NCI-H526 treated with DMSO at 0.1 percent for 48 hours (cell line): ENCODE measurements at places on chromosomes 6 and 20.

DNA sequence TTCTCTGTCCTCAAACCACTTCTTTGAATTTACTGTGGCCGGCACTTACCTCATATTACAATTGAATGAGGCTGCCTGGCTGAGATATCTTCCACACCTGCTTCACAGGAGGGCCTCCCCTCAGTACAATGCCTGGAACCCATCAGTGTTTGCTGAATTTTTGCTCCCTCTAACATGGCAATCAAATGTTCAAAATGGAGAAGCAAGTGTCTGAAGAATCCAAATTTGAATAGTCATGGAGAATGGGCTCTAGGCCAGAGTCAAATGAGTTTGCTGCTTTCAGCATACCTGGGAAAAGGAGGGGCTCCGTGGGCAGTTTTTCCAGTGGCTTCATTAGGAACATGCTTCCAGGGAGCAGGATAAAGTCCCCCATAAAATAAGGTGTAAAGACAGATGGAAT lies 564.8 kb downstream of the UTRN start:
- DNase-seq, result no peak

GRCh38 chr6:53391170-53391569 lies 42.4 kb upstream of the ELOVL5 start:
- no peak for DNase-seq

GRCh38 chr6:1865585-1865984 lies 255.9 kb downstream of the FOXC1 start:
- DNase-seq, result peak; percentile 77

GRCh38 chr20:21523895-21524294 lies 10.0 kb upstream of the NKX2-2 start:
- no peak for DNase-seq

DNA sequence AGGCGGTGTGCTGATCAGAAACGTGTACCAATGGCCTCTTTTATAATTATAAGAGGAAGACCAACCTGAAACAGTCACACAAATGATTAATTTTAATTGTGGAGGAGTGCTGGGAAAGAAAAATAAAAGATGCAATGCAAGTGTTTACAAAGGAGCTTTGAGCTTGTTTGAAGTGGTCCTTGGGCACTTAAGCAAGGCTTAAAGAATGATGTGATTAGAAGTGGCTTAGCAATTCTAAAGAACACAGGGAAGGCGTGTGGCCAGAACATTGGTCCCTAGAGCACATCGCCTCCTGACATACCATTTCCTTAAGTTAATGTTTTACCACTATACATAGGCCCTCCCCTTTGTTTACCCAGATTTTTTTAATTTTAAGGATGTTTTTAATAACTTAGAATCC lies 26.1 kb downstream of the PTPN1 start:
- DNase-seq, result no peak

- DNase-seq, result no peak
Measured at GRCh38 chr6:30830438-30830837, 53.9 kb upstream of the DDR1 start.

DNA sequence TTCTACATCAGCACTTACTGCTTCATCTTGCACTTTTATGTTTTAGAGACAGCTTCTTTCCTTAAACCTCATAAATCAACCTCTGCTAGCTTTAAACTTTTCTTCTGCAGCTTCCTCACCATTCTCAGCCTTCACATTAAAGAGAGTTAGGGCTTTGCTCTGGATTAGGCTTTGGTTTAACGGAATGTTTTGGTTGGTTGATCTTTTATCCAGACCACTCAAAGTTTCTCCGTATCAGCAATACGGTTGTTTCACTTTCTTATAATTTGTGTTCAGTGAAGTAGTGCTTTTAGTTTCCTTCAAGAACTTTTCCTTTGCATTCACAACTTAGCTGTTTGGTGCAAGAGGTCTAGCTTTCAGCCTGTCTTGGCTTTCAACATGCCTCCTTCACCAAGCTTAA lies 40.4 kb downstream of the DNAAF9 start:
- no peak for DNase-seq

GRCh38 chr6:163813979-163814493 lies 399.5 kb downstream of the QKI start:
- no peak for DNase-seq

GRCh38 chr6:4665489-4666417 lies 110.5 kb upstream of the CDYL start:
- DNase-seq, result no peak

DNA sequence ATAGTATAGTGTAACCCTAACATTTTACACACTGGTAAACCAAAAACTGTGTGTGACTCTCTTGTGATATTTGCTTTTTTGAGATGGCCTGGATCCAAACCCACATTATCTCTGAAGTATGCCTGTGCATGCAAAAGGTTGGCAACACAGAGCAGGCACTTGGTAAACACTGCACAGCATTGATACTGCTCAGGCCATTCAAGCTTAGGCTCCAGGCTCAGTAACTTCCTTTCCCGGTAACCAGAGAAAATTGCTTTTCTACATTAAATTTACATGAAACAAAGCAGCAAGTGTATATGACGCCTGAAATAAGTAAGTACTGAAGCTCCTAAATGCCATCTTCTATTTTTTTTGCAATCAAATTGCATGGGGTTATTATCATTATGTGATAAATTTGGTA lies 205.7 kb downstream of the EPM2A start:
- DNase-seq, result no peak

DNA sequence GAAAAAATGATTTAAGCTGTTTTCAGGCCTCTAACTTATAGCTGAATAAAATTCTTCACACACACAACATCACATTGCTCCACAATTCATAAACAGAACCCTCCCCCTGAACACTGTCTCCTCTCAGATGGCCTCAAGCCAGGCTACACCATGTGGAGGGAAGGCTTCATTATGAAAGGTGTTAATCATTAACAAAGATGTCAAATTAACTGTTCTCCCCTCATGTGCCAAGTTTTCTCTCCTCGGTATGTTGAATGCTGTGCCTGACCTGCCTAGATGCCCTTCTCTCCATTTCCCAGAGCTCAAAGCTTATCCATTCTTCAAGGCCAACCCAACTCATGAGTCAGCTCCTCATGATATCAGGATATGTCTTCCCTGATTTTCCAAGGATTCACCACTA lies 210.4 kb downstream of the GMDS start:
- DNase-seq, result no peak

GRCh38 chr6:99236010-99236409 lies 113.5 kb downstream of the FAXC start:
- no peak for DNase-seq

GRCh38 chr6:36576578-36576977 lies 17.6 kb upstream of the SRSF3 start:
- no peak for DNase-seq

- DNase-seq, result no peak
Measured at GRCh38 chr6:142764311-142764710, 180.7 kb downstream of the HIVEP2 start.

- DNase-seq, result no peak
Measured at GRCh38 chr20:6164421-6165341, 41.9 kb upstream of the FERMT1 start.

GRCh38 chr20:38343311-38344106 lies 2.8 kb upstream of the LBP start:
- no peak for DNase-seq
